ENCODE measurements at places on chromosomes 13 and 19.

DNA sequence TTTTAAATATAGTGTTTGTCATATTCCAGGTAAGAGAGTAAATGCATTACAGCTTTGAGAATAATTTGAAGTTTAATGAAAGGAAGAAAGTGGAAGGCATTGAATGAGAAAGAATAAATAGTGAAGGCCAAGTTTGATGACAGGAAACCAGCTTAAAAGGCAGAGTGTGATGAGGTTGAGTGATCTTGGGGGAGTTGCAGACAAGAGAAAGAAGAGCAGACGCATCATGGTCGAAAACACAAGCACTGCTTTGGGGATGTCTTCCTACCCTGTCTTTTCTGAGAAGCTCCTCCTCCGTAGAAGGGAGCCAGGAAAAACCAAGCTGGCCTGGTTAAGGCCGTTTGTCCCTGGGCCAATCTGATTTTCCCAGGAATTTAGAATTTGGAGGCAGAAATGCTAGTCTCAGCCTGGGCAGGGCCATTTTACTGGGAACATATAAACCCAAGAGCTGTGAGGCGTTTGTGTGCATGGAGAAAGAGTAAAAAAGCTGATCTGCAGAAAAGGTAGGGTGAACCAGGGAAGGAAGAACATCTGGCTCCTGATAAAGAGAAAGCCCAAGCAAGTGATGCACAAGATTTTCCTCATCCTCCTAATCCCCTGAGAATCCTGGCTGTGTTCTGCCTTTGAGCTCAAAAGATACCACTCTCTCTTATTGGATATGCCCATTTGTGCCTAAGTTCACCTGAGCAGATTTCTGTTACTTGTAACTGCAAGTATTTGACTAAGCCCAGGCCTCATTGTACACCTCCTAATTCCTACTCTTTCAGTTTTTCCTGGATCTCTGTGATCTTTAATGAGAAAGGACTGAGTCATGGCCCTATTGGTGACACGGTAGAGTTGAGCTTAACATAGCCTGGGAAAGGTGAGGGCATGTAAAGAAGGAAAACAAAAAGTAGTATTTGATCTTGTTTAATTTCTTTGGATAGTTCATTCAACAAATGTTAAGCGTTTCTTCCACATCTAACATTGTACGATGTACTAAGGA lies 80.0 kb downstream of the WDFY2 start:
- no peak for DNase-seq

- no peak for DNase-seq
These were observed 83.1 kb downstream of the AKAP11 start for GRCh38 chr13:42355092-42355485.

GRCh38 chr19:32874605-32875004 lies 5.0 kb upstream of the SLC7A9 start:
- no peak for DNase-seq

GRCh38 chr19:54475706-54476105 lies 2.6 kb upstream of the CDC42EP5 start:
- no peak for DNase-seq

DNA sequence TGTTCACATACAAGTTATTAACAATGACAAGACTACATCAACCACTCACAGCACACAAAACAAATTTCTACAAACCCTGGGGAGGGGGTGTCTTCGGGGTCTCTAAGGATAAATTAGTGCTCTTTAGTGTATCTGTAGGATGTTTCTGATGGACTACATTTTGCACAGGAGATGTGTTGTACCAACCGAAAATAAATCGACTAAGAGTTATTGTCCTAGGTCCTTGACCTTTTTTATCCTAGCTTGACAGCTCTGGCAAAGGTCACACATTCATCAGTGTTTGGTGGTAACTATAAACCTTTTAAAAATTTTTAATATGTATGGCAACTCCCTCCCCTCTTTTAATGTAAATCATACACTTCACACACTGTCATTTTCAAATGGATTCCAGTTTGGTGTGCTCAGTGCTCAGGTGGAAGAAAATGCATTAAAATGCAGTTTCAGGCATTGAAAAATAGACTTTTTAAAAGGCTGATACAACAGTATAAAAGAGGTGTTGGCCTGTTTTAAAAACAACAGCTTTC lies 7.7 kb downstream of the ZIC5 start:
- DNase-seq = no peak
